ENCODE measurements at places on chromosomes 7 and 10. TPM values are rescaled to one million over a fixed set of nuclear protein-coding genes. Genes with fewer than 3 reads are reported as not detected.

Gene NRF1
- total RNA-seq: 35.3 TPM

Gene INMT
- not detected for total RNA-seq

DNA sequence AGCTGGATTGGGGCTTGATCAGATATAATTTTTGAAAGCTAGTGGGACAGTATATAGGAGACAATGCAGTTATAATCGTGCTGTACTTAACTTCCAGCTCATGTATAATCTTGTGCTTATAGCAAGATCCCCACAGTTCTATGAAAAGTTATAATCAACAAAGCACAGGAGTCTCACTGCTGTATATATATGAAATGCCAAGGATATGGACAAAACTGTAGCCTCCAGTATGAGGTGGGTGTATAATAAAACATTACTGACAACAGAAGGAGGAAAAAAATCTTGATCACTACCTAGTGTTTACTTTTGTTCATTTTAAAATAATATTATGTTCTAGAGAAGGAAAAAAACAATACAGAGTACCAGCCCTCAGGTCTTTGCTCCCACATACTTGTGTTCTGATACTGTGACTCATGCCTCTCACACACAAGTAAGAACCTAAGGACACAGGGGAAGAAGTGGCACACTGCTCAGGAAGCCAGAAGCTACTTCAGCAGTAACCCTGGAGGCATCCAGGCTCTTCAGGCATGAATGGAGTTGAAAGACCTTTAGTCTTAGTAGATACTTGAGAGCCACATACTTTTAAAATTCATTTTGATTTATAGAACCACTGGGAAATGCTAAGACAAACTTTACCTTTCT lies 265.7 kb upstream of the IMMP2L start:
- no peak for DNase-seq

Gene ADAM12
- 5.9 TPM for total RNA-seq

DNA sequence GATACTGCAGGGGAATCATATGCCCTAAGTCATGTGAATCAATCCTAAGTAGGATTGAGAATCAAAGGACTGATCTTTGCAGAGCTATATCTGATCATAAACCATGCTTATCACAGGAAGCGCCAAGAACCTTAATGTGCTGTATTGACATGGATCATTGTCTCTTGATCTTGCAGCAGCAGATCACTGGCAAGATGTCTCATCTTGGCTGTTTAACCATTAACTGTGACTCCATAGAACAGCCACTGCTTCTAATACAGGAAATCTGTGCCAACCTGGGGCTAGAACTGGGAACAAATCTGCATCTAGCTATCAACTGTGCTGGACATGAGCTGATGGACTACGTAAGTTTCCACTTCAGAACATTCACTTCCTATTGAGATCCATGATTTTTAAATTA lies 21.6 kb downstream of the ENO4 start:
- DNase-seq: no peak

GRCh38 chr7:155009570-155010157 lies 6.7 kb upstream of the PAXIP1 start:
- DNase-seq: no peak

DNA sequence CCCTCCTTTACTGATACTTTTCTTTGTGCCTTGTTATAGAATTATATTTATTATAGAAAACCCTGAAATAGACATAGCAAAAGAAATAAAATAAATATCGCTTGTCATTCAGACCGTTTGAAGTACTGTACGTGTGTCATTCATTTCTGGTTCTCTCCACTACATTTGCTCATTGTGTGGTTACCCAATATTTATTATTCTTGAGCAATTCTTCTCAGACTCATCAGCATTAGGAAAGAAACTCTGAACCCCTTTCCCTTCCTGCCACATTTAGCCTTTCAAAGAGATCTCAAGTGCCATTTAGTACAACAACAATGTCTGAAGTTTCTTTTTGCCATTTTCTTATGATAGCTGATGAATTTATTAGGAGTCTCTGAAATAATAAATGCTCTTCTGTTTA lies 154.1 kb downstream of the KIAA1217 start:
- DNase-seq: no peak

Gene GPR85
- total RNA-seq: 27.0 TPM

DNA sequence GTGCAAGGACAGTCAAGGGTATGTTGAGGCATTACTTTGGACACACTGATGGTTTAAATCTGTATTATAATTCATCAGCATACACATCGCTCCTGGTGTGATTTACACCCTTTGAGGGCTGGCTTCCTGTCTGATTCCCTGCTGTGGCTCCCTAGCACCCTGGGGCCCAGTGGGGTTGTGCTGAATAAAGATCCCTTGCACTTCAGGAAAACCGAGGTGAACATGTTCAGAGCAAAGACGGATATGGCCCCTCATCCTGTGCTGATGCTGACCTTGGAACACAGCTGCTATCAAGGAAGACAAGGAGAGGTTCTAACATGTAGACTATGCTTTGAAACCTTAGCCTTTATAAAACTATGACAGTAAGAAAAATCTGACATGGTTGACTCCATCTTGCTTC lies 84.6 kb upstream of the UNC5B start:
- no peak for DNase-seq

DNA sequence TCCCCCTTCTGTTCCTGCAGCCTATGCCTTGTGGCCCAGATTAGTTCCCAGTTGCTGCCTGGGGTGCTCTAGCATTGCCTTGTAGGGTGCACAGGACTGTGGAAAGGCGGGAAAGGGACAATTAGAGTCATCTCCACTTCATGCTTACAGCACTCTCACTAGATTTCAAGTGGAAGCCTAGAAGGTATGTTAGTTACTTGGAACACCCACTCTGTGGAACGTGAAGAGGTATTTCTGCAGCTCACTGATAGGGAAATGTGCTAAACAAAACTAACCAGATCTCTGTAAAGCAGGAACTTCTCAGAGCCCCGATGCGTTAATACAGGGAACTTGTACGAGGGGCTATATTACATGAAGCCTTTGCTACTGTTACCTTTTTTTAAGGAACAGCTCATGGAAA lies 19.4 kb downstream of the STMP1 start:
- DNase-seq: no peak

GRCh38 chr10:64798297-64798696 lies 1277.1 kb downstream of the REEP3 start:
- no peak for DNase-seq

GRCh38 chr7:102321351-102322201 lies 34.7 kb downstream of the SPDYE6 start:
- DNase-seq: no peak

GRCh38 chr7:35253710-35254495 lies at the start of gene TBX20:
Gene TBX20 (minus strand): TSS chr7:35254100. CDS start chr7:35253620, 480 bp downstream.
- DNase-seq: no peak

GRCh38 chr7:51009716-51010496 lies 227.2 kb upstream of the GRB10 start:
- no peak for DNase-seq

DNA sequence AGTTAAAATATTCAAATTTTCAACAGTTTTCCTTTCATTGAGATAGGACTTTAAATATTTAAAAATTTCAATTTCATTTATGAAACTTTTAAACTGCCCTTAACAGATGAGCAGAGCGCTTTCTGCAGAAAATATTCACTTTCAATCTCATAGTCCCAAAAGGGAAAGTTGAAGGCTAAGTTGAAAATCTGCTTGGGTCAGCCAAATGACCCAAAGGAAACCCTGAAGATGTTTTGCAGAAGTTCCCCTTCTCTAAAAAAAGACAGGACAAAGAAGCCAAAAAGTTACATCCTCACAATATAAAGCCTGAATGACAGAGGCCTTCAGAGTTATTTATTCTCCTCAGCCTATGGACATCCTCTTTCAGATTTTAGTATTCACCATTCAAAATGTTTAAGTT lies 17.6 kb upstream of the SCIN start:
- no peak for DNase-seq

DNA sequence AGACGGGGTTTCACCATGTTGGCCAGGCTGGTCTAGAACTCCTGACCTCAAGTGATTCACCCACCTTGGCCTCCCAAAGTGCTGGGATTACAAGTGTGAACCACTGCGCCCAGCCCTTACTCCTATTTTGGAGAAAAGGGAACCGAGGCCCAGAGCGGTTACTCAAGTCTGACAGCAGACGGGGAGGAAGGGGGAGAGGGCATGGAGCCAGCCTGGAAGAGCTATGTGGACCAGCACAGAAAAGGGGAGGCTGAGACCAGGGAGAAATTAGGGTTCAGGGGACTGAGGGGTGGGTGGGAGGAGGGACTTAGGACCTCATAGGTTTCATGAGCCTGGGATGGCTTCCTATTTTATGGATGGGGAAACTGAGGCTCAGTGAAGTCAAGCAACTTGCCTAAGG lies 1.5 kb downstream of the SFRP5 start:
- no peak for DNase-seq

- peak; percentile 37 for DNase-seq
These were observed 220.1 kb downstream of the TNS3 start for GRCh38 chr7:47361746-47362215.

Gene PRKAR2B
- total RNA-seq: 69.6 TPM

Measured in dorsolateral prefrontal cortex (tissue), 122 donors.